ENCODE measurements at places on chromosomes 5 and 9.

DNA sequence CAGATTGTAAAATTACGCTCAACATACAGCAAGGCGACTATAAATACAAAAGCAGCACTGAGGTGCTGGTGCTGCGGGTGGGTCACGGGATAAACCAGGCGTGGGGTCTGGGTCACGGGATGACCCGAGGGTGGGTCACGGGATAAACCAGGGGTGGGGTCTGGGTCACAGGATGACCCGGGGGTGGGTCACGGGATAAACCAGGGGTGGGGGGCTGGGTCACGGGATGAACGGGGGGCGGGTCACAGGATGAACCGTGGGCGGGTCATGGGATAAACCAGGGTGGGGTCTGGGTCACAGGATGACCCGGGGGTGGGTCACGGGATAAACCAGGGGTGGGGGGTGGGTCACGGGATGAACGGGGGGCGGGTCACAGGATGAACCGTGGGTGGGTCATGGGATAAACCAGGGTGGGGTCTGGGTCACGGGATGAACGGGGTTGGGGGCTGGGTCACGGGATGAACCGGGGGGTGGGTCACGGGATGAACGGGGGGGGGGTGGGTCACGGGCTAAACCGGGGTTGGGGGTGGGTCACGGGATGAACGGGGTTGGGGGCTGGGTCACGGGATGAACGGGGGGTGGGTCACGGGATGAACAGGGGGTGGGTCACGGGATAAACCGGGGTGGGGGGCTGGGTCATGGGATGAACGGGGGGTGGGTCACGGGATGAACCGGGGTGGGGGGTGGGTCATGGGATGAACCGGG is 30.2 kb upstream of the SLC9A3 start:
- no peak for DNase-seq

GRCh38 chr9:106846857-106847256 is 16.1 kb upstream of the ZNF462 start:
- DNase-seq: no peak

GRCh38 chr5:19923742-19924141 is 64.3 kb downstream of the CDH18 start:
- DNase-seq: no peak

DNA sequence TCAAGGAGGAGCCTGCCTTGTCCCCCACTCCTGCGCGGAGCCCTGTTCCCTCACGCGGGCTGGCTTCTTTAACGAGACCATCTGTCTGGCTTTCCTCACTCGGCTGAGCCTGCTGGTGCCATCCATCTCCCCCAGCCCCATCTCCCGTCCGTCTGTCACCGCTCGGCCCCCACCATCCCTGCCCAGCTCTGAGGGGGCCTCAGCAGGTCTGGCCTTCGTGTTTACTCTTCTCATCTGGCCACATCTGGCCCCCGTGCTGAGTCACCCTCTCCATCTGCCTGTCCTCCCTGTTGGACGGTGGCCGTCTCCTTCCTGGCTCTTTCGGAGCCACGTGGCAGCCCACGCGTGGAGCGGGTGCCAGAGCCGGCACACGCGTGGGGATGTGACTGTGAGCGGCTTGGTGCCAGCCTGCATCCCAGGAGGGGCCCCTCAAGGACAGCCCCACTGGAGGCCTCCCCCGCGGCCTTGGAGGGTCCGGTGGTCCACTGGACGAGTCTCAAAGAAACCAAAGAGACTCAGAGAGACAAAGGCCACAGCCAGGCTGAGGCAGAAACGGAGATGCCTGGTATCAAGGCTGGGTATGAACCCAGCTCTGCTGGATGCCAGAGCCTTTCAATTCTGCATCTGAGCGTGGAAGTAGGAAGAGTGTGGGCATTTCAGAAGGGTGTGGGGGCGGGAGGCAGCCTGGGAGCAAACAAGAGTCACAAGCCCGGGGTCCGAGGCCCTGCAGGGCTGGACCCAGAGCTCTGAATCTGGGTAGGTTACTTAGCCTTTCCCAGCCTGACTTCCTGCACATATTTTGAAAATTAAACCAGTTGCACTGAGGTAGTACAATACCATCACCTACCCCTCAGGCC is 76.7 kb upstream of the UNC5A start:
- peak; percentile 30 for DNase-seq

DNA sequence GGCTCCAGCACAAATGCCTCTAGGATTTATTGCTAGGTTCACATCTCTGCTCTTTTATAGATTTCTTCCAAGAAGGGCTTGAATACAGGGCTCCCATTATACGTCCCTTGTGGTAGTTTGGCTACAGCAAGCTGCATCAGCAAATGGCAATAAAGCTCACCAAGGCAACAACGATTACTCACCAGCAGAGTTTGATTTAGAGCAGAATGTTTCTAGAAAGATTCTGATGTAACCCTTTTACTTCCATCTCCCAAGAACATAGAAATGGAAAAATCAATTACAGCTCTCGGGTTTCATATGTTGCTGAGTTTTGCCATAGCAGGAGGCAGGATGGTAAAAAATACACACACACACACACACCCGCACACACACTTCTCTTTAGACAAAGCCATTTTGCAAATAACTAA is 124.2 kb upstream of the TNPO1 start:
- peak; percentile 5 for DNase-seq

- no peak for DNase-seq
Measured at GRCh38 chr9:126058591-126058990, 268.0 kb upstream of the MVB12B start.

DNA sequence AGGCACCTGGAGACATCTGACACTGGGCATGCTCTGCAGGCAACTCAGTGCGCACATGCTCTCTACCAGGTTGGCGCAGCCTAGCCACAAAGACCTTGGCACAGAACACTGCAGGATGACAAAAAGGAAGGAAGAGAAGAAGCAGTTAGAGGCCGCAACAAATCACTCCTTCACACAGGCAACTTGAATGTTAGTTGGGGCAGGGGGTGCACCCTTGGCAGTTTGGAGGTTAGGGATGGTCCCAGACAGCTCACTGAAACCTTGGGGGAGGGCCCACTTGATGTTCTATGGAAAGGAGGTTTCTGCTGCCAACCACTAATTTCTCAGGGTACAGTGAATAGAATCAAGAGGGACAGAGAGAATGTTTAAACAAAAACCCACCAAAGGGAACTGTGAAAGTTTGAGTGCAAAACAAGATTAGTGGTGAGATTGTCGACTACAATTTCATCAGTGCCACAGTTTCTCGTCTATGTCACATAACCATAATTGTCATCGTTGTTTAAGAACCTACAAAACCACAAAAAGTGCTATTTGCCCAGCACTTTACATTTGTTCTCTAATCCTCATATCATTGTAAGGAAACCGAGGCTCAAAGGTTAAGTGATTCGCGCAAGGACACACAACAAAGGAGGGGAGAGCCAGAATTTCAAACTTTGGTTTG is 48.7 kb downstream of the FBXW11 start:
- DNase-seq: no peak

DNA sequence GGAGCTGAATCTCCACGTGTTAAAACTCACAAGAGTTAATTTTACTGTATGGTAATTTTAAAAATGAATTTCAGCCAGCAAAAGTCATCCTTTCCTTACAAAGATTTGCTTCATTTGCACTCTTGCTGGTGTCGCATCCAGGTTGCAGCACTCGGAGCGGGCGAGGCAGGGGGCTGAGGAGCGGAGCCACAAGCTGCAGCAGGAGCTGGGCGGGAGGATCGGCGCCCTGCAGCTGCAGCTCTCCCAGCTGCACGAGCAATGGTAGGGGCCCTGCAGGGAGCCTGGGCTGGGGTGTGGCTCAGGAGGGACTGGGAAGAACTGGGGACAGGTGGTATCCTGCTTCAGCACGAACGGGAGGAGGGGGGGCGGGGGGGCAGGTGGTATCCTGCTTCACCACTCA is 27.1 kb downstream of the HNRNPH1 start:
- peak; percentile 75 for DNase-seq

GRCh38 chr9:130167927-130168326 is 4.3 kb upstream of the NCS1 start:
- DNase-seq: peak; percentile 68

DNA sequence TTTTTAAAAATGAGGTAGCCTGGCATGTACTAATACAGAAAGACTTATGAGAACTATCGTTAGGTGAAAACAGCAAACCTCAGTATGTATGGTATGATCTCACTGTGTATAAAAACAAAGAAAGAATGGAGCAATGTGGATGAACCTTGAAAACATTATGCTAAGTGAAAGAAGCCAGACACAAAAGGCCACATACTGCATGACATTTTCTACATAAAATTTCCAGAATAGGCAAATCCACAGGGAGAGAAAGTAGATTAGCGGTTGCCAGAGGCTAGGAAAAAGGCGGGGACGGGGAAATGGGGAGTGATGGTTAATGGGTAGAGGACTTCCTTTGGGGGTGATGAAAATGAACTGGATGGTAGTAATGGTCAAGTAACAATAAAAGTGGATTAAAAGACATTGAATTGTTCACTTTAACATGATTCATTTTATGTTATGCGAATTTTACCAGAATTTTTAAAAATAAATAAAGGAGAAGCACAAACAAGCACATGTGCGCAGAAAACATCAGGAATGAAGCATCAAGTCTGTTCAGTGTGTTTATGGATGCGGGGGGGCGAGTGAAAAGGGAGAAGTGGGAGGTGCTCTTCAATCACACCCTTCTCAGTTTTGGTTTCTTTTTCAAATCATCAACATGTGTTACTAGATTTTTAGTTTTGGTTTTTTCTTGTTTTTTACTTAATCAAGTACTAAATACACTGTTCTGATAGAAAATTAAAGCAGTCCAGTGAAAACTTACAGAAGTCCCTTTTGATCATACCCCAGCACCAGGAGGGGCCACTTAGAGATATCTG is 16.3 kb downstream of the ROR2 start:
- no peak for DNase-seq

DNA sequence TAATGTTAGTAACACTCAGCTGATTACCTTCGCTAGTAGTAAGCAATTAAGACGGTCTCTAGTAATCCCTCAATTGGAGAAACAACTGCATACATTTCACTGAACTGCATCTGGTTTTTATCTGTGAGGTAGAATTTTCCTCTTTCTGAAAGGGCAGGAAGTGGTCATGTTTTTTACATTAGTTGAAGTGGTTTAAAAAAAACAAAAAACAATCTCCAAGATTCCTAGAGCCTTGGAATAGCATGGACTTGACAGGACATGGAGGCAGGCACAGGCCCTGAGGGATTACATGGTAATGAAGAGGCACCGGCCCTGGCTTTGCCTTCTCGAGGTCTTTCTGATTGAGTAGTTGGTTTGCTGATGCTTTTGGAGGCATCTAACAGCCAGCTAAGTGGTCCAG is 25.8 kb downstream of the THBS4 start:
- DNase-seq: no peak

DNA sequence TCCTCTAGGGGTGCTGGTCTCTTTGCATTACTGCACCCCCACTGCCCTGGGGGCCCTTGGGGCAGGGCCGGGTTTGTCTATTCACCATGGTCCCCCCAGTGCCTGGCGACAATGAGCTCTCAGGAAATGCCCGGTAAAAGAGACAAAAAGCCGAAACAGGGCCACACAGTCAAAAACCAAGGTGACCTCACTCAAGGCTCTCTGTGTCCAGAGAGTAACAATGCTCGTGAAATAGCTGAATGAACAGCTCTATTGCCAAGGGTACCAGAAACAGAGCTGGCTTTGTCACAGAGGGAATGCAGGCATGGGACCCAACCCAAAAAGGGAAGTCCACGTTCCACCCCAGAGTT is 16.0 kb downstream of the SH3PXD2B start:
- DNase-seq: no peak

DNA sequence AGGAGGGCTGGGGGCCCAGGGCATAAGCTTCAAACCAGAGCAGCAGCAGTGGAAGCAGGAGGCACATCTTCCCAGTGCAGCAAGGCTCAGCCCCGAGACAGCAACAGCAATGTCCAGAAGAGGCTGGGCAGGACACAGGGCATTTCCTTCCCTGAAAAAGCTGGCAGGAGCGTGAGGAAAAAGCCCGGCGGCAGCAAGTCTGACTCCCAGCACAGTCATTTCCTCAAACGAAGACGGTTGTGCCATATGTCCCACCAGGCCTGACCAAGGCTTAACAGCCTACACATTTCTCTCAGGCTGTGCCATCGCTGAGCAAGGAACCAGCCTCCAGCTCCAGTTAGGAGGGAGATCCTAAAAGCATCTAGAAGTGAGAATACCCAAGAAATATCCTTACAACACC is 74.5 kb downstream of the APTX start:
- no peak for DNase-seq

DNA sequence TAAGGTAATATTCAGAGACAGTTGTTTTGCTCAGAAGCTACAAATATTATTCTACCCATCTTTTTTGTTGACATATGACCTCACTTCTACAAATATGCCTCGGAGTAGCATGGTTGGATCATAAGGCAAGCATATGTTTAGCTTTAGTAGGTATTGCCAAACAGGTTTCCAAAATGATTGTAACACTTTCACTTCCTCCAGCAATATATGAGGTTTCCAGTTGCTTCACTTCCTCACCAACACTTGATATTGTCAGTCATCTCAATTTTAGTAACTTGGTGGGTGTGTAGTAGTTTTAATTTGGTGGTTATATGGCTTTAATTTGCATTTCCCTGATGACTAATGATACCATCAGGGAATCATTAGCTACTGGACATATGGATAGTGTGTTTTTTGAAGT is 46.7 kb downstream of the TNFSF8 start:
- no peak for DNase-seq

- DNase-seq: no peak
Measured at GRCh38 chr9:77488439-77489126, 159.5 kb downstream of the GNA14 start.

GRCh38 chr9:68710111-68710471 is 5.1 kb downstream of the PIP5K1B start:
- no peak for DNase-seq

GRCh38 chr5:6733411-6734242 is 20.4 kb downstream of the TENT4A start:
- DNase-seq: no peak

- no peak for DNase-seq
Measured at GRCh38 chr5:81694726-81695125, 56.2 kb downstream of the SSBP2 start.

- DNase-seq: no peak
Measured at GRCh38 chr9:89529243-89530035, 31.5 kb upstream of the SEMA4D start.

GRCh38 chr9:134026581-134026980 is 1.3 kb downstream of the BRD3OS start:
- no peak for DNase-seq

- DNase-seq: peak; percentile 45
Measured at GRCh38 chr5:155728857-155729683, 597.9 kb upstream of the SGCD start.

DNA sequence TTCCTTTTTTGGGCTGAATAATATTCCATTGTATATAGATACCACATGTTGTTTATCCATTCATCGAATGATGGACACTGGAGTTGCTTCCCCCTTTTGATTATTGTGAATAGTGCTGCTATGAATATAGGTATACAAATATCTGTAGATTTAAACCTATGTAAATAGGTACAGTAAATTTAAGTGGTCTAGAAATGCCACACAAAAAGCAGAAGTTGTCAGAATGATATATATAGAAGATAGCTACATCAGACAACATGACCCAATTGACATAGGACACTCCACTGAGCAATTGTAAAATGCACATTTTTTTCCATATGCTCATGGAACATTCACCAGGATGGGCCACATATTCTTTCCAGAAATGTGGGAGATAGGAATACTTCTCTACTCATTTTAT is 77.6 kb downstream of the SMIM15 start:
- DNase-seq: no peak
